Kasumi-1 (cell line): ENCODE measurements at places on chromosomes 5 and 9.

DNA sequence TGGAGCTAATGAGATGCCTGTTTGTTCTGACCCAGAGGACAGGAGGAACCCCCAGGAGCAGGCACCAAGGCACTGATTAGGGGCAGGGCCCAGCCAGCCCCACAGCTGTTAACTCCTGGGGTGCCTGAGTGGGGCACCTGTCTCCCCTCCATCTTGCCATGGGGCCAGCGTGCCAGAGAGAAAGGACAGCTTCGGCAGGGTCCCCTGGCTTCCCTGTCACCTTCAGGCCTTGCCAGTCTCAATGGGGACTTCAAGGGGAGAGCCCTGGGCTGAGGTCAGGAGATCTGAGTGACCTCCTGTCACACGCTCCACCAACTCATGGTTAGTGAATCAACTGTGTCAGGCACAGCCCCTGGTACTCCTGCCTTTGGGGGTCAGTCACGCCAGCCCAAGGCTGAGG lies 152.7 kb upstream of the MVB12B start:
- DNase-seq = no peak

GRCh38 chr5:8756498-8757084 lies 789.3 kb downstream of the SEMA5A start:
- DNase-seq = peak; percentile 61

GRCh38 chr9:128819716-128820664 lies 1.7 kb downstream of the ENDOG start:
- peak; percentile 16 for DNase-seq

GRCh38 chr5:31197183-31197582 lies 3.7 kb downstream of the CDH6 start:
- no peak for DNase-seq

- no peak for DNase-seq
Observed at GRCh38 chr5:17005107-17005828, 69.2 kb upstream of the MYO10 start.

- no peak for DNase-seq
Observed at GRCh38 chr5:79856456-79857055, 134.5 kb downstream of the MTX3 start.

DNA sequence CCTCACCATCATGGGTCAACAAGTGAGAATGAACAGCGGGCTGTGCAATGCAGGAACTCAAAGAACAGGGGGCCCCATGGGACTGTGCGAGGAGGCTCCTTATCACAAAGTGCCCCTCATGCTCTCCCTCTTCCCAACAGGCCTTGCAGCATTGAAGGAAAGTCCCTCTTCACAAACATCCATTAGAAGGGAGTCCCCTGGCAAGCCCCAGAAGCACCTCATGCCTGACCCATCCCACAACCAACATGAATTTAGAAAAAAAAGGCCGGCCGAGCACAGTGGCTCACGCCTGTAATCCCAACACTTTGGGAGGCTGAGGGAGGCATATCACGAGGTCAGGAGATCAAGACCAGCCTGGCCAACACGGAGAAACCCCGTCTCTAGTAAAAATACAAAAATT lies 122.6 kb upstream of the FSTL4 start:
- DNase-seq = no peak

DNA sequence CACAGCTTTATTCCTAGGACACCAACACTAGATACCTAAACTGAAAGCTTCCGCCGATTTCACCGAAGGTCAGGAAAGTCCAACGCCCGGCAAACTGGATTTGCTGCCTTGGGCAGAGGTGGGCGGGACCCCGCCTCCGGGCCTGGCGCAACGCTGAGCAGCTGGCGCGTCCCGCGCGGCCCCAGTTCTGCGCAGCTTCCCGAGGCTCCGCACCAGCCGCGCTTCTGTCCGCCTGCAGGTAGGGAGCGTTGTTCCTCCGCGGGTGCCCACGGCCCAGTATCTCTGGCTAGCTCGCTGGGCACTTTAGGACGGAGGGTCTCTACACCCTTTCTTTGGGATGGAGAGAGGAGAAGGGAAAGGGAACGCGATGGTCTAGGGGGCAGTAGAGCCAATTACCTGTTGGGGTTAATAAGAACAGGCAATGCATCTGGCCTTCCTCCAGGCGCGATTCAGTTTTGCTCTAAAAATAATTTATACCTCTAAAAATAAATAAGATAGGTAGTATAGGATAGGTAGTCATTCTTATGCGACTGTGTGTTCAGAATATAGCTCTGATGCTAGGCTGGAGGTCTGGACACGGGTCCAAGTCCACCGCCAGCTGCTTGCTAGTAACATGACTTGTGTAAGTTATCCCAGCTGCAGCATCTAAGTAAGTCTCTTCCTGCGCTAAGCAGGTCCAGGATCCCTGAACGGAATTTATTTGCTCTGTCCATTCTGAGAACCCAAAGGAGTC lies at the start of gene CD274:
TSS of gene CD274 (plus strand) at position 184 of the 733 bp plus-strand sequence. CDS start 5,572 bp downstream, outside the sequence.
- peak; percentile 31 for DNase-seq

DNA sequence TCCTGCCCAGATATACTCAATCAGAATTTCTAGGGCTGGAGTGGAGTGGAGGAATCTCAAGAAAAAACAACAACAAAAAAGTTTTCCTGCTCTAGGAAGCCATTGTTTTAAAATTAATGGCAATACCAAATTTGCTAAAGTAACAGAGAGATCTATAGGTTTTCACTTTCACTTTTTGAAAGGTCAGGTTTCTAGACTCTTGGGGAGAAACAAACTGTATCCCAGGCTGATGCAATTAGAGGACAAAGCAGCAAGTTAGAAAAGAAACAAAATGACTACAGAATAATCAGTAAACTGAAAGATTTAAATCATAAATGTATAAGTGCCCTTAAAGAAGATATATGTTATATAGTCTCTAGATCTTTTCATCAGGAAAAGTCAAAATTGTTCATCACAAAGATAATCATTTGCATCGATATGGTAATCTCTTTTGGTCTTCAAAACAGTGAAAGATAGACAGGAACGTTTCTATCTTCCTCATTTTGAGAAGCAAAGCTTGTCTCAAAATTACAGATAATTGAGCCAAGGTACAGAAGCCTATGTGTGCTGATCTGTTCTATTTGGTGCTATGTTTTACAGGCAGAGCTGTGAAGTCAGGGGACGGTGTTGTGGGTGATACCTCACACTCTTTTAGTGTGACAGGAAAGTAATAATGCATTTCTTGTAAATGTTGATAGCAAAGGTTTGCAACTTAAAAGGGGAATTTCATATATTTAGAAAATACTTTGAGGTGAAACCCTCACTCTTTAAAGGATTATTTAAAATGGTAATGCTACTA lies 1746.6 kb upstream of the C9orf72 start:
- DNase-seq = no peak

DNA sequence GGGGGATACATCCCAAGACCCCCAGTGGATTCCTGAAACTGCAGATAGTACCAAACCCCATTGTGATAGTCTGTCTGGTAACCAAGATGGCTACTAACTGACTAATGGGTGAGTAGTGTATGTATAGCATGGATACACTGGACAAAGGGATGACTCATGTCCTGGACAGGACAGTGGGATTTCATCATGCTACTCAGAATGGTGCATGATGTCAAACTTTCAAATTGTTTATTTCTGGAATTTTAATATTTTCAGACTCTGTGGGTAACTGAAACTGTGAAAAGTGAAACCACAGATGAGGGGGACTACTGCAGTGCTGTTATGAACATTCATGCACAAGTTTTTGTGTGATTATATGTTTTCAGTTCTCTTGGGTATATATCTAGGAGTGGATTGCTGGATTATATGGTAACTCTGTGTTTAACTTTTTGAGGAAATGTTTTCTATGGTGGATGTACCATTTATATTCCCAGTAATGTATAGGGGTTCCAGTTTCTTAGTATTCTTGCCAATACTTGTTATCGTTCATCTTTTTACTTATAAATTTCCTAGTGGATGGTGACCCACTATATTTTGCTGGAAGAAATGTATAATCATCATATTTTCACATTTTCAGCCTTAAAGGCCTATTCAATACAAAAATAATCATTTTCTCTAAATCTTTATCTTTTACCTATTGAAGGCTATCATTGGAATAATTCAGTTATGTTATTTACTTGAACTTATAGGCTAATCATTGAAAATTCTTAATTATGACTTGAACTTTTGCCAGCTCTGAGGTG lies 140.9 kb downstream of the NR3C1 start:
- no peak for DNase-seq

GRCh38 chr5:109826-110225 lies 17.9 kb downstream of the PLEKHG4B start:
- no peak for DNase-seq

- no peak for DNase-seq
Observed at GRCh38 chr9:128251732-128252100, 24.1 kb downstream of the GOLGA2 start.
